ENCODE measurements at places on chromosomes 7 and 10. TPM values are rescaled to one million over a fixed set of nuclear protein-coding genes. Genes with fewer than 3 reads are reported as not detected.

Gene ENO4
- under 0.01 TPM for total RNA-seq

Gene ABCC2
- 0.36 TPM for total RNA-seq

Gene WEE2
- not detected for total RNA-seq

Gene TMEM236
- total RNA-seq = not detected

Gene CLDN4
- total RNA-seq = 2.9 TPM

Gene HOXA9
- total RNA-seq = 0.28 TPM

Gene VWDE
- total RNA-seq = 0.18 TPM

Gene SLC39A12
- total RNA-seq = not detected

DNA sequence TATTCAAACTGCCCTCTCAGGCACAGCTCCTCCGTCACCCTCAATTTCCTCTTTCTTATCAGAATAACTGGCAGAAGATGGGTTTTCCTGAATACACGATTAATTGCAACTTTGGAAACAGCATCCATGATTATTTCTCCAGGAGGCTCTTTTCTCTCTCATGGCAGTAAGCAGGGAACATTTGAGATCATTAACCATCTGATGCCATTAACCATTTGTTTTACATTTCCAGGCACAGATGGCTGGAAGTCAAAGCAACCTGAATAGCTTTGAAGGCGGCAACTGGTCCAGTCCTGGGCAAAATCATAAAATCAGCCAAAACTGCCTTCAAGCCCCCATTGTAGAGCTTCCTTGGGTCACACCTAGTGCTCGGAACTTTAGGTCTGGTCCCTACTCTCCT, 289.5 kb upstream of the AOAH start:
- DNase-seq = no peak
